Left cardiac atrium (tissue), 4 donors: ENCODE measurements at places on chromosomes 6 and 20. TPM values are rescaled to one million over a fixed set of nuclear protein-coding genes. Genes with fewer than 3 reads are reported as not detected.
A peak's percentile ranks its signal among the peaks of the same experiment; 100 is the strongest.

GRCh38 chr20:32610472-32611218 is 25.5 kb upstream of the NOL4L start:
- DNase-seq, result no peak

- DNase-seq, result no peak
Measured at GRCh38 chr6:81786150-81786549, 33.7 kb upstream of the TENT5A start.

DNA sequence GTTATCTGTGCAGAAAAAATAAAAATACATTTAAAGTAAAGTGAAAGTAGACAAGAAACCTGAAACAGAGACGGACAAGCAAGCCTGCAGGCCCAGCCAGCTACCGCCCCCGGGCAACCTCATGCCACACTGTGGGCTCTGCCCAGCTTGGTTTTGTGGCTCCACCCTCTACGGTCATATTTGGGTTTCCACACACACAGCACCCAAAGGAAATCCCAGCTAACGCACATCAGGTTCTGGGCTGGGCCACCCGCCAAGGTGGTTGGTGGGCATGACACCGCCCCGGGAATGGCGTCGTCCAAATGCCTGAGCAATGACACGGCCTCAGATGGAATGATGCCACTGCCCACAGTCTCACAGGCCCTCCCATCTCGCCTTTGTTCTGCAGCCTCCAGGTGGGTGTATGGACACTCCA is 22.9 kb downstream of the FAM110A start:
- DNase-seq, result no peak

- DNase-seq, result peak; percentile 79
Measured at GRCh38 chr20:63698739-63699465, 2.5 kb downstream of the TNFRSF6B start.

UBD gene
- total RNA-seq, result not detected

C20orf204 gene
- 1.0 TPM for total RNA-seq

DNA sequence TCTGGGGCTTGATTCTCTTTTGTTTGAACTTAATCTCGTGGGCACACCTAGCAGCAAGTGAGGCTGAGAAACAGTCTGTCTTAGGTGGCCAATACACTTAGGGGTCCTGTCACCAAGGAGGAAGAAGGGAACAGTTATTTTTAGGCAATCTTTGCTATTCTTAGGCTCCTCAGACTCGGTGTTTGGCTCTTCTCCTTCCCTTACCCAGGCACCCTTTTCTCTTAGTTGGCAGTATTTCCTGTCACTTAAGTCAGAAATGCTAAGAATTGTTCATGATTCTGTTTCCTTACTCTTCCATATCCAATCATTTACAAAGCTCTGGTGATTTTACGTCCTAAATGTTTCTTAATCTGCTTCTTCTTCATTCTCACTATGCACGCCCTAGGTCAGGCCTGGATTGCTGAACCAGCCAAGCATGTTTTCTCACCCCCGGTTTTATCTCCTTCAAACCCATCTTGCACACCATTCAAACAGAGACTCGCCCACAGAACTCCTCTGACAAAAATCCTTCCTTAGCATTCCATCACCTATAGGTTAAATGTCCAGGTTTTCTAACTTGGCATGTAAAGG is 45.2 kb upstream of the TMEM217 start:
- no peak for DNase-seq
